Right cardiac atrium (tissue), 5 donors: ENCODE measurements at places on chromosomes 16 and 17. TPM values are rescaled to one million over a fixed set of nuclear protein-coding genes. Genes with fewer than 3 reads are reported as not detected.

DNA sequence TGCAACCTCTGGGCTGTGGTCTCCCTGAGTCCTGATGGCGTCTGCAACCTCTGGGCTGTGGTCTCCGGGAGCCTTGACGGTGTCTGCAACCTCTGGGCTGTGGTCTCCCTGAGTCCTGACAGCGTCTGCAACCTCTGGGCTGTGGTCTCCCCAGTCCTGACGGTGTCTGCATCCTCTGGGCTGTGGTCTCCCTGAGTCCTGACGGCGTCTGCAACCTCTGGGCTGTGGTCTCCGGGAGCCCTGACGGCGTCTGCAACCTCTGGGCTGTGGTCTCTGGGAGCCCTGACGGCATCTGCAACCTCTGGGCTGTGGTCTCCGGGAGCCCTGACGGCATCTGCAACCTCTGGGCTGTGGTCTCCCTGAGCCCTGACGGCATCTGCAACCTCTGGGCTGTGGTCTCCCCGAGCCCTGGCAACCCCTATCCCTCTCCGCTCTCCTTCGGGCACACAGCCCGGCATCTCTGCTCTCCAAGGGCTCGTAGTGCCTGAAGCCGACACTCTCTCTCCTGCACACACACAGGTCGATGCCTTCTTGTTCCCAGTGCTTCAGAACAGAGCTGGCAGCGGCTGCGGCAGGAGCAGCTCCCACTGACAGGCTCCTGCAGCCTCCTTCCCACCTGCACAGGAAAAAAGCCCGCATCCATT, 45.6 kb downstream of the METRNL start:
- no peak for DNase-seq

DNA sequence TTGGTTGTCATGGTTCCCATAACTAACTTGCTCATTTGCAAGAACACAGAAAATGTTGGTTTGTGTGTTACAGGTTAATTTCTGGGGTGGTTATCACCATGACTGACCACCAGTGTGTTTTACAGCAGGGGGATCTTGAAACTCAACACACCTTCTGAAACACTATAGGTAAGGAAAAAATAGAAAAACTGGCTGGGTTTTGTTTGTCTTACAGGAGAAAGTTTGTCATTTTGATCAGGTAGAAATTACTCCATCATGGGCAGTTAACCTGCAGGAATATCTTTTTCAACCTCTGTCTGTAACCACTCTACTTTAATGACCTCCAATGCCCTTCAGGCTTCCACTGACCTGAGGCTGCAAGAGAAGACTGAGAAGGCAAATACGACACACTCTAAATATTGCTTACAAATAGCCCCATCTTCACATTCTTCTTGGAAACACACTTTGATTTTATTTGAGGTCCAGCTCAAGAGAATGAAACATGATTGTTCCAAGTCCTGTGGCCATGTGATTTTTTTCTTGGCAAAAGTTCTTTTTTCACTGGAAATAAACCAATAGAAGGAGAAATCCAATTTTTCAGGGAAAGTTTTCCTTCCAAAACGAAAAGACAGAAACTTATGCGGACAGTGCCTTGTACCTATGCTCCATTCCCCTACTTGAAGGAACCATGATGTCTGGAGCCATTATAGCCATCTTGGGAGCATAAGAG, 428.7 kb upstream of the SALL1 start:
- DNase-seq = no peak

The KRT32 gene
- not detected for polyA plus RNA-seq

The GCGR gene
- polyA plus RNA-seq = not detected

The ITGB4 gene
- 12.7 TPM for polyA plus RNA-seq
